Esophagus muscularis mucosa (tissue), 4 donors: ENCODE measurements at places on chromosomes 3 and 15. TPM values are rescaled to one million over a fixed set of nuclear protein-coding genes. Genes with fewer than 3 reads are reported as not detected.

DNA sequence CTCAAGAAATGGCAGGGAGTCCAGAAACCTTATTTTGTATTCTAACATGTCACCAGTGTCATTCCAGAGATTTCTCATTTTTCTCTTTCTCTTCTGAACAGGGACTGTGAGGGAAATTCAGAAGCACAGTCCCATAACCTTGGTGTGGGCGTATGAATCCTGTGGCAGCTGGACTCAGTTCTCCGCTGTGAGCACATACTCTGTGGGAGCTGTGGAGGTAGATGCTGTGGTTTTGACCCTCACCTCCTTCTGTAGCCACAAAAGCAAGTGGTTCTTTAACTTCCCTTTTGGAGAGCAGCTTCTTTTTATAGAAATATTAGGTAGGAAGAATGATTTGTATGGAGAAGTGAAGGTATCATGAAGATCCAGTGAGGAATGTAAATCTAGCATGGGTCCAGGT lies 13.4 kb downstream of the TMEM207 start:
- no peak overlapping the region for H3K27ac ChIP-seq
- H3K36me3 ChIP-seq: no peaks in the 10 kb centered on the region
- H3K4me1 ChIP-seq: no peaks in the 10 kb centered on the region
- H3K4me3 ChIP-seq: no peak overlapping the region

- H3K36me3 ChIP-seq: no peaks in the 10 kb centered on the region
- H3K27me3 ChIP-seq: peaks cover 27% of the 10 kb centered on the region
- H3K27ac ChIP-seq: no peak overlapping the region
- DNase-seq: no peak
Measured at GRCh38 chr3:46565607-46566039, 479 bp downstream of the LRRC2 start.

DNA sequence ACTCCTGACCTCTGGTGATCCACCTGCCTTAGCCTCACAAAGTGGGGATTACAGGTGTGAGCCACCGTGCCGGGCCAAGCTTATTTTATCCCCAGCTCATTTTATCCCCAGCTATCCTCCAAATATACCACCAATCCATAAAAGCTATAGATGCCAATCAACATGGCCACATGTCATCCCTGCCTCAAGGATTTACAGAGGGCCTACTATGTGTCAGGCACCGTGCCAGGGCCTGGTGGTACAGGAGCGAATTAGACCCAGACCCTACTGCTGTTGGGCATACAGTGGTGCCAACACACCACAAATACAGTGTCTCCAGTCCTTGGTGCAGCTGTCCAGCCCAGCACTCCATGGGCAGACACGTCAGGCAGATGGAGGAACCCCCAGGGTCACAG lies 73.4 kb downstream of the SCN5A start:
- H3K27me3 ChIP-seq: no peaks in the 10 kb centered on the region
- no peak overlapping the region for H3K27ac ChIP-seq
- H3K4me1 ChIP-seq: no peaks in the 10 kb centered on the region
- H3K4me3 ChIP-seq: no peak overlapping the region
- H3K36me3 ChIP-seq: no peaks in the 10 kb centered on the region
- DNase-seq: no peak

DNA sequence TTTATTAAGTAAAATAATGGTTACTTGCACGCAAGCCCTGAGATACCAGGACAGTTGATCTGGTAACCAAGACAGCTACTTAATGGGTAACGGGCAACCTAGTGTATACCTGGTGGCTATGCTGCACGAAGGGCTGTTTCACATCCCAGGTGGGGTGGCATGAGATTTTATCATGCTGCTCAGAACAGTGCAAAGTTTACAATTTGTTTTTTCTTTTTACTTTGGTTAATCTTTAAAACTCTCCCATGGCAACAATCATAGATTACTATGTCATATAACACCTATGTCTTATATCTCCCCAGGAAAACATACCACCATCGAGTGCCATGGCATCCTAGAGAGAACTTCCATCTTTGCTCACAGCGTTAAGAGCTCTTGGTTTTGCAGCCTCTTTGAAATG lies 32.2 kb upstream of the SLC28A1 start:
- no peak overlapping the region for H3K27ac ChIP-seq

DNA sequence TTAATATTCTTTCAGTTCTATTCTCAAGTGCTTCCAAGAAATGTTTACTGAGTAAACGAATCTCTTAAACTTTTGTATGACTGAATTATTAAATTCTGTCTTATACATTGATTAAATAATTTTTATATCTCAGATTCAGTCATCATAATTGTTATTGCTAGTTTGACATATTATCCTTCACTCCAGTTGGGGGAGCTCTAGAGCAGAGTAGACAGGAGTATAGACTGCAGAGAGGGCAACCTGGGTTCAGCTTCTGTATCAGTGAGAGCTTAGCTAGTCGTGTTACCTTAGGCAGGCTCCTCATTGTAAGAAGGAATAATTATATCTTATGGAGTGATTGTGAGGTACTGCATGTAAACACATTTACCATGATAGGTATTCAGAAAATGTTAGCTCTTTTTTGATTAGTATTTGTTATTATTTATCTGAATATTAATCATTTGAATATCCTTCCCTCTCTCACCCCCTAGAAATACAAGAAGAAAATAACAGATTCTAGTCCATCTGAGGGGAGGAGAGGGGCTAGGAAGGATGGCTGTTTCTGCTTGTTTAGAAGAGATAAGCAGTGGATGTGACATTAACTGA lies 31.0 kb upstream of the ZCWPW2 start:
- no peaks in the 10 kb centered on the region for H3K27me3 ChIP-seq
- no peaks in the 10 kb centered on the region for H3K4me1 ChIP-seq
- H3K36me3 ChIP-seq: no peaks in the 10 kb centered on the region

KY gene
- 1.9 TPM for total RNA-seq

IRAK2 gene
- 2.7 TPM for total RNA-seq
